ENCODE measurements at places on chromosomes 5 and 9.
A peak's percentile ranks its signal among the peaks of the same experiment; 100 is the strongest.

- peak; percentile 41 for DNase-seq
Measured at GRCh38 chr5:149549461-149550267, 1.6 kb downstream of the CSNK1A1 start.

DNA sequence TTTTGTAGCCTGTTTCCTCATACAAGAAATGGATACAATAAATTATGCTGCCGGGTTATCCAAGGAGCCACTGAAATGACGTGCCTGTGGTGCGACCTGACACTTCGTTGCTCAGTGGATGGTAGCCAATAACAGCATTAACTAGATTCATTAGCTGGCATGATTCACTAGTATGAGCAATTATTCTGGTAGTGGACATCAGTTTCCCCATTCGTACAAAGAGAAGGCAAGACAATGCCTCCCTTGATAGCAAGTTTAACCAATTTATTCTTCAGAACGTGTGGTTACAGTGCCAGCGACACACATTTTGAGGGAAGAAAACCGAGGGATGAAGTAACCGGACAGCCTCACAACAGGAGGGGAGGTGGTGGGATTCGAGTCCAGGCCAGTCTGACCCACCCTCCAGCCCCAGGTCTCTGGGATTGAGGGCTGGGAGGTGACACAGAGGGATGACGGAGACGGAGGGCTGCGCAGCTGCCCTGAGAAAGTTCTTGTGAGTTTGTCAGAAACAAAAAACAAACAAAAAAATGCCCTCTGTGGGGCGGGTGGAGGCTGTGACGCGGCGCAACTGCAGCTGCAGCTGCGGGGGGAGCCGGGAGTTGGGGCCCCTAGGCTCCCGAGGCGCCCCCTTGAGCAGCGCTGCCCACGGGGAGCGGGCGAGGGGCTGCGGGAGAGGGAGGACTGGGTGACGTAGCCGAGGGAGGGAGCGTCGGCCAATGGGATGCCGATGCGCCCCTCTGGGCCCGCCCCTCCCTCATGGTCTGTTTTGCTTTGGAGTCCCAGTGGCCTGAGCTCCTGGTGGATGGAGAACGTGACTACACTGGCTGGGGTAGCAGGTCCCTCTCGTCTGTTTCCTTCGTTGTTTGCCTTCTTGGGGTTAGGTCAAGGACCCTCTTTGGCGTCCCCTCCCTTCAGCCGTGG is 10.9 kb downstream of the LHX2 start:
- DNase-seq: no peak

DNA sequence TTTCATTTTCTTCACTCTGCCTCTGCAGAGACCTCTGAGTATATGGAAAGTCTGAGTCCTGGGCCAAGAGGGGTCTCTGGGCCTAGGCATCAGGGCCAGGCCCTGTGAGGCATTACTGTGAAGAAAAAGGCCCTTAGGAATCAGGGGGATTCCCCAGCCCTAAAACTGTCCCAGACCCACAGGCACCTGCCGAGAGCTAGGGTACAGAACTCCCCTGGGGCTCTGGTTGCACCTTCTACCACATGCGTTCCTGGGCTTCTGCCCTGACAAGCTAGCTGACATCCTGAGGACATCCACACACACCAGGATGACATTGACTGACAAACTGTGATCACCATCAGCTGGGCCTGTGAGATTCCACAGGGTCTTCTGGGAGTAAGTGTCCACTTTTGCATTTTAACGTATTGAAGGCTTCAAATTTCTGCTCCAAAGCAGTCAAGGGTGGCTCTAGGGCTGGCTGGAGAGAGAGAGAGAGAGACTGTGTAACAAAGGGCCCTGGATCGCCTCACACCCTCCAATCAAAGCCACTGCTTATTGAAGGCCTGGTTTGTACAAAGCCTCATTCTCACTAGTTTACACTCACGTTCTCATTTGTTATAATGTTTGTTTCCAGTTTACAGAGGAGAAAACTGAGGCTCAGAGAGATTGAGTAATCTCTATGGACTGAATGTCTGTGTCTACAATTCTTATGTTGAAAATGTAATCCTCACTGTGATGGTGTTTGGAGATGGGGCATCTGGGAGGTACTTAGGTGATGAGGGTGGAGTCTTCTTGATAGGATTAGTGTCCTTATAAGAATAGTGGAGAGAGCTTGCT is 45.1 kb downstream of the TGFBI start:
- peak; percentile 81 for DNase-seq

- no peak for DNase-seq
Measured at GRCh38 chr9:2298217-2298616, 283.1 kb downstream of the SMARCA2 start.

- DNase-seq: no peak
Measured at GRCh38 chr5:176985516-176985915, 21.1 kb downstream of the UIMC1 start.

GRCh38 chr5:172868924-172869591 is 35.0 kb downstream of the ERGIC1 start:
- DNase-seq: no peak

DNA sequence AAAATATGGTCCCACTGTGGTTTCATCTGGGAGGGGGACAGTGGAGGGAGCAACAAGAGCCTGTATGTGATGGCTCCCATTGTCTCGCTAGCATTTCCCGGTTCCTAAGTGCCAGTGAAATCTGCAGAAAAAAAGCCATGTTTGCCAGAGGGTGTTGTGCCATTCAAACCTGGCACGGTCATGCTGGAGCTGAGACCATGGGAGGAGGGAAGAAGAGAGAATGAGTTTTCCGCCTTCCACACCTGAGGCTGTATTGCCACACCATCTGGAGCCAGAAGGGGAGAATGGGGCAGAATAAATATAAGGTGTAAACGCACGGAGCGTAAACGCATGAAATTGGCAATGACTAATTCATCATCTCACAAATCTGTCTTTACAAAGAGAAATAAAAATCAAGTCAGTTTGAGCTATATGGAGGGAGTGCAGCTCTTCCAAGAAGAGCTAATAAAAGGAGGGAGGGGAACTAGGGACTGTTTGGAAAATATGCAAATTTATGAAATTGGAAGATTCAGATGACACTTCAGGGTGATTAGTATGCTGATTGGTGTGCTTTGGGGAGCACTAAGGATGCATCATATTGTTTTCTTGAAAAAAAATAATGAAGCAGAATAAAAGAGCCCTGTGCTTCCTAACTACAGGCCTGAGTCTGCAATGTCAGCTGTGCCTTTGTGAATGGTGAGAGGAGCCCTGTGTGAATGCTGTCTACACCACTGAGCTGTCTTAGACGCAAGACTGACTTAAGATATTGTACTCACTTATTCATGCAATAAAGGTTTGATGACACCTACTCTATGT is 237.9 kb downstream of the NSG2 start:
- DNase-seq: no peak

- DNase-seq: no peak
Measured at GRCh38 chr5:1555011-1555807, 31.4 kb upstream of the LPCAT1 start.

DNA sequence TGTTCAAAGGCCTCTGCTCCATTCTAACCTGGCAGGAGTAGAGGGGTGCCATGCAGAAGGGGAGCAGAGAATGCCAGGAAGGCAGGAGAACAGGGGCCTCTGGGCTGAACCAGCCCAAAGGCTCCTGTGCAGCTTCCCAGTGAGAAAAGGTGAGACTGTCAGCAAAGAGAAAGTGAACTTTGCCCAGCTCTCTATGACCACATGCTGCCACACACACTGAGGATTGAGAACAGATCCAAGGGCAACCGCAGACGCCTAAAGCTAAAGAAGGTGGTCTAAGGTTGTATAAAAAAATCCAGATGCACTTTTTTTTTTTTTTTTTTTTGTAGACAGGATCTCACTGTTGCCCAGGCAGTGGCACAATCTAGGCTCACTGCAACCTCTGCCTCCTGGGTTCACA is 51.4 kb downstream of the ALDH7A1 start:
- DNase-seq: no peak

GRCh38 chr5:150263801-150264621 is 25.6 kb downstream of the CAMK2A start:
- peak; percentile 66 for DNase-seq

- no peak for DNase-seq
Measured at GRCh38 chr9:84382720-84383119, 42.2 kb upstream of the SLC28A3 start.
